ENCODE measurements at places on chromosomes 16 and 17.

DNA sequence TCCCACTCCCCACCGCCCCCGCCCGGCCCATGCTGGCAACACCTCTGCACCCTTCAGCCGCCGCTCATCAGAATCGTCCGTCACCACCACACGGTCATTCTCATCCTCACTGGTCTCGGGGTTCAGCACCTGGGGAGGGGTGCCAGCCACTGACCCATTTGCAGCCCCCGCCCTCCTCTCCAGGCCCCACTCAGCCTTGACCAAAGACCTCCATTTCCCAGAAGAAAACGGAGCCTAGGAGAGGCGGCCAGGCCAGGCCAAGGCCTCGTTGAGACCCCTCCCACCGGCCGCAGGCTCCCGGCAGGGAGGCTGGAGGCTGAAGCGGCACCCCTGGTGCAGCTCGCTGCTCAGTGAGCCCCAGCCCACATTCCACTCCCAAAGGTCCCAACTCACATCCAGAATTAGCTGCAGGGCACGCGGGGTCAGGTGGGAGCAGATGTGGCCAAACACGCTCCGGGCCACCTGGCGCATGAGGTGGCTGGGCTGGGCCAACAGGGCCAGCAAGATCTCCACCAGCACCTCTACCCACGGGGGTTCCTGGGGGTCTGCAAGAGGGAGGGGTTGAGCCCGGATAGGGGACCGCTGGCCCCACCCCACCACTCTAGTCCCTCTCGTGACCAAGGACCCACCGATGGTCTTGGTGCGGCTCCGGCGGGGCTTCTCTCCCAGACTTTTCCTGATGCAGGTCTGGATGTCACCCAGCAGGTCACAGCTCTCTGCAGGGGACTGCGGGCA, 9.8 kb downstream of the MYBBP1A start:
- DNase-seq, result no peak

GRCh38 chr16:10093576-10093975, 88.7 kb downstream of the GRIN2A start:
- no peak for DNase-seq

DNA sequence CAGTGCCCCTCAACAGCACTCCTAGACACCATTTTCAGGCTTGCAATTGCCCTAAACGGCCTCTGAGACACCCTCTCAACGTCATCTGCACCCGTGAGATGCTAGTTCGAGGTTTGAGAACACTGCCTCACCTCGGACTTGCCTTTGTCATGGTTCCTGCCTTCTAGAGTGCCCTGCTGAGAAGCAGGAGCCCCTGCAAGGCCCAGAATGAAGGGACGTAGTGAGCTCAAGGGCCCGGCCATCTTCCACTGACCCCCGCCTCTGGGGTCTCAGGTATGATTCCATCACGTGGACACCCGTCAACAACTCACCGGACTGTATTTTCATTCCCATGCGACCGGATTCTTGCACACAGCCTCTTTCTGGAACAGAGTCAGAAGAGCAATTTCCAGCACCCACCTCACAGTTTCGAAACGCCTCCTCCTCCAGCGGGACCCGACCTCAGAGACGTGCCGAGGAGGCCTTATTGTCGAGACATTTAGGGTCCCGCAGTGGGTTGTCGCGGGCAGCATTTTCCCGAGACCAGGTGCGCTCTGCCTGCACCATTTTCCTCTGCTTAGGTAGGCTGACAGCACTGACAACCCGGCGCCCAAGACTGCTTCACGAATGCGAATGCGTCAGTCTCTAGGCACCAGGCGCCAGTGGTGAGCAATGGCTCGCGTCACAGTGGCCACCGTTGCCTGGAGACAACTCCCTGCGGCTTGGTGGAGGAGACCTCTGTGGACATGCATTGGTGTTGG, 999.9 kb downstream of the KCNJ18 start:
- DNase-seq, result no peak

DNA sequence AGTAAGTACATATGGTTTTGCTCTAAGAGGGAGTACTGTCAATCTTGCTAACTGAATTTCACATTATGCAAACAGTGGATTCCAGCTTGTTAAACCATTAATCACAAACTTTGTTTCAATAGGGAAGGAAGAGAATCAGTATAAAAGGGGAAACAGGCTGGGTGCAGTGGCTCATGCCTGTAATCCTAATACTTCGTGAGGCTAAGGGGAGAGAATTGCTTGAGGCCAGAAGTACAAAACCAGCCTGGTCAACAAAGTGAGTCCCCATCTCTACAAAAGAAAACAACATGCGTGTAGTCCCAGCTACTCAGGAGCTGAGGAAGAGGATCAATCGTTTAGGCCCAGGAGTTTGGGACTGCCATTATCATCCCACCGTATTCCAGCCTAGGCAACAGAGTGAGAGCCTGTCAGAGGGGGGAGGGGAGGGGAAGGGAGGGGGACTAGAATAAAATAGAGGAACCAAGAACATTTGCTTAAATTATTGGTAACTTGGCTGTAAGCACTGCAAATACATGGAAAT, 65.7 kb downstream of the FBXL20 start:
- DNase-seq, result no peak

- no peak for DNase-seq
Observed at GRCh38 chr17:42779936-42780850, at the start of gene WNK4. Gene WNK4, plus strand, starts transcription at chr17:42780610. Its CDS starts 89 bp downstream, at chr17:42780699.

Measured in NCI-H526 treated with DMSO at 0.1 percent for 48 hours (cell line).